ENCODE measurements at places on chromosomes 2 and 18.
A peak's percentile ranks its signal among the peaks of the same experiment; 100 is the strongest.

DNA sequence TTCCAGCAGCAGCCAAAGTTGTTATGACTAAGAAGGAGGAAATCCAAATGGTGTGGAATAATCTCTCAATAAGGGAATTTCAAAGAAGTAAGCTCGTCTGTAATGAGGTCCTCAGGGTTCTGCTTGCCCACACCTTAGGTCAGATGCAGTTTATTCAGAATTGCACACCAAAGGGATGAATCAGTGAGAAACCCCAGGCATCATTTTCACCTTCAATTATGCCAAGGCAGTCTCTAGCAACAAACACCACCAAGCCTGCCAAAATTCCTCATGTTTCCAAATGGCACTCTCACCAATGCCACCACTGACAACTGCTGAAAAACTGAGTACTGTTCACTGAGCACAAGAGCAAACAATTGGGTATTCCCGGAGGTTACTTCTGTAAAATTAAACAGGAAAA is 43.6 kb downstream of the KCNG3 start:
- DNase-seq = no peak

DNA sequence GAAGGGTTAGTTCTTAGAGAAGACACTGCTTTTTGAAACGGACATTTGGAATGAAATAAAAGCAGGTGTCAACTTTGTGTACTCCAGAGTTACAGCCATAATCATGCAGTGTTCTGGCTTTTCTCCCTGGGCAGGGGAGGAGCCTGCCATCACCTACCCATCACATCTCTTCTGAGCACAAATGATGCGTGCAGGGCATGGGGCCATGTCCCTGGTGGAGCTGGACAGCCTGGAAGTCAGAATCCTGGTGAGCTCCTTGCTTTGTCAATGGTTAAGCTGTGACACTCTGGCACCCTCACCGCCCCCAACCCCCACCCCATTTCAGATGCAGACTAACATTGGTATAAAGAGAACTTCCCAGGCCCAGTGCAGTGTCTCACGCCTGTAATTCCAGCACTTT is 53.1 kb downstream of the PDCL3 start:
- no peak for DNase-seq

GRCh38 chr2:81600088-81600487 is 1295.5 kb upstream of the LRRTM1 start:
- DNase-seq = no peak

GRCh38 chr2:65057391-65058052 is 1.3 kb downstream of the CEP68 start:
- DNase-seq = peak; percentile 53

DNA sequence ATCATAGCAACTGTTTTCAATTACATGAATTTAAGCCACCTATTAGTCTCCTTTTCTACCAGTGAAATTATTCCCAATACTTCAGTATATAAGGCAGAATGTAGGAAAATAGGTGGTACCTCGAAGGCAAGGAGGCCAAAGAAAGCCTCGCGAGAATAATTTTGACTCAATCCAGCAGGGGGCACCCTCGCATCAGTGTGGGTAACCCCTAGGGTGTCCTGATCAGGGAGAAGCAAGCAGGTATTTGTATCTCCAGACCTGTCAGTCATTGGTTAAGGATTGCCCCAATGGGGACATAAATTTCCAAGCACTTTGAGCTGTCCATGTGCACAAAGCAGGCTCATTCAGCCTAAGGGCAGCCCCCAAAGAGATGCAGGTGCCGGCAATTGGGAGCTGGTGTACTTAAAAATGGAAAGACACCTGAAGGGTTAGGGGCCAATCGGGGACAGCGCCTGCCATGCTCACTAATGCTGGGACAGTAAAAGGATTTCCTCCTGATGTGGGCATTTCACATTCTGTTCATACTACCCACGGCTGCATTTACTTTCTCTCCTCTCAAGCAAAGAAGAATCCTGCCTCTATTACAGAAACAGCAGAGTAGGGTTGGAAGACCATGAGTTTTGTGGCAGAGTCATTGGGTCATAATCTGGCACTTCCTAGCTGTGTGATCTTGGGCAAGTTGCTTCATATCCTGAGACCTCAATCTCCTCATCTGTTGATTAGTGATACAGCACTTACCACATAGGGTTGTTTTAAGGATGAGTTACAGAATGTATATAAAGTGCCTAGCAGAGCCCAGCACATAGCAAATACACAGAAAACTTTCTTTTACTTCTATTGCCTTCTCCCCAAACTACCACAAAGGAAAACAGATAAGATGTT is 136.1 kb downstream of the ICOS start:
- peak; percentile 17 for DNase-seq

DNA sequence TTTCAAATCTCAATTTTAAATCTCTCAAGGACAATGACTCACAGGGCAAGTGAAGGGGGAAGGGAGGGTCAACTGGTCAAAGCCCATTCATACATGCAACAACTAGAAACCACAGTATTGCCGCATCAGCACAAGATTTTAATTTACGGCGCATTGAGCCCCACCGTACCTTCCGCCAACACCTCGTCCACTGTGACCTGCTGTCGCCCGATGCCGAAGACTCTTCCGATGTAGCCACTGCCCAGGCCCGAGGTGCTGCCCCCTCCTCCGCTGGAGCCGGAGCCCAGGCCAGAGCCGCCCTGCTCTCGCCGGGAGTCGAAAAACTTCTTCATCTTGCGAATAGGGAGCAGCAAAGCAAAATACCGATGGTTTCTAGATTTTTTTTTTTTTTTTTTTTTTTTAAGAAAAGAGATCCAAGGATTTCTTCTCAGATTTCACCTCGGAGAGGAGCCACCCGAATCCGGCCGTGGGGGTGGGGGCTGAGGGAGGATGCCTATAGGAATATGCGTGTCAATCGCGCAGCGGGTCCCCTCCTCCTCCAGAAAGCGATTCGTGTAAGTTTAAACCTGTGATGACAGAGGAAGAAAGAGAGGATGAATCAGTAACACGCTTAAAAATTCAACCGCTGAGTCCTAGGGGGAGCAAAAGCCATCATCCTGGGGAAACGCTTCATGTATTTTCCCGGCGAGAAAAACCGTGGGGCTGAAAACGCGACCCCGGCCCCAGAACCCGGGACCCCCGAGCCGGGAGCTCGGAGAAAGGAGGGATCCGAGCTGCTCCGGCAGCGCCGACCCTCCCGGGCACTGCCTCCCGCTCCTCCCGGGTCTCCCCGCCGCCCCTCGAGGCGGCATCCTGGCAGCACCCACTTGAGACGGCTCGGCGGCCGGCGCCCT is 584 bp downstream of the AAK1 start:
- DNase-seq = peak; percentile 14

DNA sequence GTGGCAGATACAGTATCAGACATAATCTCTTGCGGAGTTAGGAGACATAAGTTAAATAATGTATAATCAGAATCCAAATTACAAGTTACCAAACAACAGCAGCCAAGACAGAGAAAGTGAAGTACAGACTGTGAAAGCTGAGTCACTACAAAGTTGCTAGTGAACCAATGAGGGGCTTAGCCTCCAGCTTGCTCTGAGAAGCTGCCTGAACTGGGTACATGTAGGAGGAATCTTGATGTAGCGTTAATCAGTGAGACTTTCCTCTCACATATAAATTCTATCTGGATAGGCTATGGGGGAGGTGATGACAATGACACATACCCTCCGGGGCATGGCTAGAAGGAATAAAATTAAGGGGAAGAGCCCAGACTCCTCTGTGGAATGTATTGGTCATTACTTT is 1234.3 kb upstream of the DDX18 start:
- DNase-seq = no peak

All from effector memory CD4-positive, alpha-beta T cell (primary cell).